Vagina (tissue), 2 donors: ENCODE measurements at places on chromosomes 1 and 21. TPM values are rescaled to one million over a fixed set of nuclear protein-coding genes. Genes with fewer than 3 reads are reported as not detected.

KCNK2 gene
- 2.5 TPM for total RNA-seq

CRYAA gene
- total RNA-seq: not detected

DMBX1 gene
- total RNA-seq: 0.25 TPM

ITGB2 gene
- total RNA-seq: 35.1 TPM

ALPL gene
- total RNA-seq: 6.6 TPM

DIO1 gene
- total RNA-seq: not detected

MATN1 gene
- total RNA-seq: 0.49 TPM

CLIC6 gene
- total RNA-seq: 8.3 TPM

PRR9 gene
- not detected for total RNA-seq

CCSAP gene
- total RNA-seq: 3.9 TPM

FCN3 gene
- 1.7 TPM for total RNA-seq

FCMR gene
- 12.3 TPM for total RNA-seq

HSD11B1 gene
- 18.7 TPM for total RNA-seq

POLR3GL gene
- 15.0 TPM for total RNA-seq

HOOK1 gene
- 24.6 TPM for total RNA-seq

KRTAP27-1 gene
- total RNA-seq: not detected

HCN3 gene
- 4.2 TPM for total RNA-seq
